Myometrial cell (primary cell): ENCODE measurements at places on chromosomes 2 and 18. TPM values are rescaled to one million over a fixed set of nuclear protein-coding genes. Genes with fewer than 3 reads are reported as not detected.

The OSGEPL1 gene
- total RNA-seq: 8.9 and 10.3 TPM in 2 replicates

The AKAIN1 gene
- total RNA-seq: not detected in 2 replicates

The POTEI gene
- not detected in 2 replicates for total RNA-seq

The FBXO48 gene
- total RNA-seq: 0.29 and 0.35 TPM in 2 replicates

The RGPD3 gene
- 0.18 TPM in 1 of 2 replicates, not detected in the other for total RNA-seq

The ANKRD30B gene
- not detected in 2 replicates for total RNA-seq

The ABCG5 gene
- total RNA-seq: not detected in 2 replicates

The MGAT4A gene
- under 0.01 TPM in 1 of 2 replicates, not detected in the other for total RNA-seq

The DUSP19 gene
- total RNA-seq: 1.4 and 5.8 TPM in 2 replicates

The TEX44 gene
- not detected in 2 replicates for total RNA-seq

The PROKR1 gene
- not detected in 2 replicates for total RNA-seq

The TMEM87B gene
- total RNA-seq: 35.8 and 49.0 TPM in 2 replicates

The HOXD8 gene
- 8.3 and 11.8 TPM in 2 replicates for total RNA-seq

The SLC4A5 gene
- total RNA-seq: not detected in 2 replicates

The DYNAP gene
- total RNA-seq: not detected in 2 replicates

The IL1R1 gene
- 40.1 and 44.3 TPM in 2 replicates for total RNA-seq

The UGT1A3 gene
- total RNA-seq: not detected in 2 replicates

The FBLN7 gene
- under 0.01 TPM in 1 of 2 replicates, not detected in the other for total RNA-seq

The GPATCH11 gene
- total RNA-seq: 4.6 and 8.5 TPM in 2 replicates

The TMEM247 gene
- not detected in 2 replicates for total RNA-seq

The TET3 gene
- total RNA-seq: 1.6 and 2.0 TPM in 2 replicates

The FOXI3 gene
- not detected in 2 replicates for total RNA-seq

The NOL4 gene
- total RNA-seq: not detected in 2 replicates
